ENCODE measurements at places on chromosomes 16 and 17. TPM values are rescaled to one million over a fixed set of nuclear protein-coding genes. Genes with fewer than 3 reads are reported as not detected.

The MAP3K14 gene
- total RNA-seq, result 5.4 TPM

The P2RX1 gene
- total RNA-seq, result 1.1 TPM

The C1QL1 gene
- total RNA-seq, result not detected

The NME3 gene
- total RNA-seq, result 83.2 TPM

The SEPTIN1 gene
- 0.93 TPM for total RNA-seq

The RUNDC3A gene
- not detected for total RNA-seq

The KRTAP4-1 gene
- total RNA-seq, result not detected

The HCRT gene
- not detected for total RNA-seq

The MILR1 gene
- total RNA-seq, result 18.3 TPM

The CLEC10A gene
- total RNA-seq, result 21.7 TPM

The WDR81 gene
- total RNA-seq, result 71.1 TPM

The AURKB gene
- total RNA-seq, result 3.0 TPM

The CDC42EP4 gene
- 202 TPM for total RNA-seq

The SYNGR3 gene
- total RNA-seq, result not detected

The KRT12 gene
- total RNA-seq, result not detected

The NARF gene
- 48.7 TPM for total RNA-seq

The HOXB7 gene
- total RNA-seq, result 5.3 TPM

The VTN gene
- total RNA-seq, result 3.2 TPM

The MT3 gene
- not detected for total RNA-seq

The TMEM238L gene
- total RNA-seq, result not detected

The SLC6A4 gene
- 1.3 TPM for total RNA-seq

The KCNH6 gene
- total RNA-seq, result not detected

The SKAP1 gene
- total RNA-seq, result not detected

The IRX6 gene
- total RNA-seq, result 1.1 TPM

The CDH1 gene
- not detected for total RNA-seq

The ZDHHC7 gene
- 41.3 TPM for total RNA-seq

The PTGES3L gene
- total RNA-seq, result not detected

The MAPT gene
- total RNA-seq, result 18.2 TPM

The FBXO39 gene
- 1.0 TPM for total RNA-seq

The PRSS27 gene
- 0.65 TPM for total RNA-seq

The CCDC78 gene
- total RNA-seq, result 2.4 TPM

The ROGDI gene
- total RNA-seq, result 8.8 TPM

The KRT36 gene
- not detected for total RNA-seq

The NOXO1 gene
- total RNA-seq, result not detected

The OR3A2 gene
- not detected for total RNA-seq

The TEX2 gene
- total RNA-seq, result 34.8 TPM

The MYO1D gene
- total RNA-seq, result 49.2 TPM

The CARD14 gene
- total RNA-seq, result not detected

The SOCS1 gene
- 26.2 TPM for total RNA-seq

The HEXIM1 gene
- 21.9 TPM for total RNA-seq

The MYH13 gene
- not detected for total RNA-seq

The SLC12A3 gene
- not detected for total RNA-seq

The AIPL1 gene
- total RNA-seq, result not detected

The GNGT2 gene
- total RNA-seq, result 2.8 TPM

The PITPNM3 gene
- 3.5 TPM for total RNA-seq

The CHD9 gene
- total RNA-seq, result 59.8 TPM

The CTRL gene
- total RNA-seq, result 3.5 TPM

The CRYBA1 gene
- not detected for total RNA-seq

The CDH3 gene
- total RNA-seq, result not detected

The PIGS gene
- 33.1 TPM for total RNA-seq

The ZNF469 gene
- total RNA-seq, result 0.74 TPM

The KRTAP9-4 gene
- not detected for total RNA-seq

The PLA2G10 gene
- total RNA-seq, result not detected

The DBF4B gene
- 2.5 TPM for total RNA-seq

Data from omental fat pad (tissue), 4 donors.